ENCODE measurements at places on chromosomes 6 and 20.

GRCh38 chr6:154536255-154536654 lies 25.8 kb upstream of the CNKSR3 start:
- DNase-seq, result no peak

- no peak for DNase-seq
Measured at GRCh38 chr6:155436981-155437749, 18.5 kb downstream of the NOX3 start.

GRCh38 chr6:39446909-39447308 lies 124.4 kb upstream of the KCNK16 start:
- DNase-seq, result no peak

DNA sequence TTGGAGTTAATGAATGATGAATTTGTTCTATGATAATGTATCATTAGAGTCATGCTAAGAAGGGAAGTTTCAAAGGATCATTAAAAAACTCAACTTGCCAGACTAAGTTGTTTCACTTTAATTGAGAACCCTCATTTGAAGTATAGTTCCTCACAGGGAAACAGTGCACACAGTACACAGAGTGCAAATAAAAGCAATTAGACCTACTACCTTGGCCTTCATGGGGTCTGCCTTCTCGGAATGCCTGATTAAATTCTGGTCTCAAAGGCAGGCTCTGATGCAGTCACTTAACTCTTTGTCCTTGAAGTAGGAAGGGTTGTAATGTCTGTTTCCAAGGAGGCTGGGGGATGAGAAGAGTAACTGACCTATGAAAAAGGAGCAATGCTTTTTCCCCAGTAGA lies 457.3 kb downstream of the TBC1D32 start:
- DNase-seq, result no peak

All from activated T-cell treated with anti-CD3 and anti-CD28 coated beads for 4 hours (primary cell).